Activated CD4-positive, alpha-beta T cell treated with anti-CD3 and anti-CD28 coated beads, Interleukin-2, amount 10 ng/mL, durations not matched to agents 7 days and 5 days (primary cell): ENCODE measurements at places on chromosomes 2 and 18.

- no peak for DNase-seq
Observed at GRCh38 chr2:183022711-183023110, 15.5 kb downstream of the NCKAP1 start.

- DNase-seq = no peak
Observed at GRCh38 chr2:191885098-191885497, 38.2 kb upstream of the CAVIN2 start.

DNA sequence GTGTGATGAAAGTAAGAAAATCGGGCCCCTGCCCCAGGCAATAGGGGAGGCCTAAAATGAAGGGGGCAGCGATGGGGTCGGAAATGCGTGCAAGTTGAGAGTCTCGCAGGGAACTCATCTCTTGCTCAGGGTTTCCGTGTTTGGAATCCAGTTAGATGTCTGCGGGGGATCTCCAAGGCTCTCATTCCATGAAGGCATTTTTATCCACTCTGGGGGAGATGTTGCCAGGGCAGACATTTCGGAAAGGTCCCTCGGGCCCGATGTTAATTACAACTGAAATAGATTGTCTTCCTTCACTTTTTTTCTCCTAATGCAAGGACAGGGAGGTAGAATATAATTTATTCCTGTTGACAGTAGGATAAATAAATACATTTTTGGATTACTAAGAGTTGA lies 12.8 kb upstream of the SKOR2 start:
- DNase-seq = no peak

- no peak for DNase-seq
Observed at GRCh38 chr2:46493241-46493970, 14.0 kb downstream of the TMEM247 start.

- DNase-seq = no peak
Observed at GRCh38 chr2:232981356-232981755, 31.7 kb downstream of the NGEF start.

GRCh38 chr2:98140210-98140609 lies 53.2 kb downstream of the VWA3B start:
- DNase-seq = no peak

DNA sequence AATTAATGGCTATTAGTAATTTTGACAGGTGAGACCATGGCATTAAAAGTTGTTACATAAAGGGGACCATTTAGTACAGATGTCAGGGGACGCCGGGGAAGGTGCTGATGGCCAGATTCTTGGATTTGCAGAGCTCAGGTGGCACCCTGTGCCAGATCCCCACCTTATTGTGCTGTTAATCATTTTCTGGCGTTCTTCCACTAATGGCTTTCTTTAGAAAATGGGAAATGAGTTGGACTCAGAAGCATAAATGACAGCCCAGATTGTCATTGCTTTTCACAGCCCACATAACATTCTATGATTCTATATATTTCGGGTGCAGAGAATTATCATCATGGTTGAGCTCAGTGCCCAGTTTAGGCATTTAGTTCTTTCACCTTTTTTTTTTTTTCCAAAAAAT lies 257.2 kb upstream of the TCF4 start:
- DNase-seq = no peak

DNA sequence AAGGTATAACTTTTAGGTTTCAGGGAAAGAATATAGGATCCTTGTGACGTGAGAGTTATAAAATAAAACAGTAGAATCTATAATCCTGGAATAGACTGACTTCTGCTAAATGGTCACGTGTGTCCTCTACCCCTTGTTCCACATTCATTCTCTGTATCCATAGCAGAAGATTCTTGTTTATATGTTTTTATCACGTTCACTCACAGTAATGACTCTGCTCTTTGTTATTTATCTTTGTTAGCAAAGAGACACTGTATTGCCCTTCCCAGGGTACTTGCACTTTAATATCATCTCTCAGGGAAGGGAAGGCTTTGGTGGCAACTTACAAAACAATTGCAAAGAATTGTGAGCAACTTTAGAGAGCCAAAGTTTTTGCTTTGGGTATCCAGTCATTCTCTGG lies 206.2 kb upstream of the LRRTM1 start:
- no peak for DNase-seq
